ENCODE measurements at places on chromosomes 6 and 20.

DNA sequence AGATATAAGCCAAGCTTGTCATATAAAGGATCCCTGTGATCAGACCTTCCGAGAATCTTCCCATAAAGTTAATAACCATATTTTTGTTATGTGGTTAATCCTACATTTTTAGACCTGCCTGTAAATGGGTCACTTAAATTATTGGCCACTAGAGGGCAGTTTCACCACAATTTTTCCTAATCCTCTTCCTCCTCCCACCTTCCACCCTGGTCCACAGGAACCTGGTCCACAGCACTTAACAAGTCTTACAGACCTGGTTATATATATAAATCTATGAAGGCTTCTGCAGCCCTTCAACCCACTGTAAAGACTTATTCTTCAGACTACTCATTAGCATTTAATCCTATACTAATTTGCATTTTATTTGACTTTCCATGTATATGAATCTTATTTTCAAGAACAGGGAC, 28.3 kb downstream of the MRS2 start:
- no peak for DNase-seq

DNA sequence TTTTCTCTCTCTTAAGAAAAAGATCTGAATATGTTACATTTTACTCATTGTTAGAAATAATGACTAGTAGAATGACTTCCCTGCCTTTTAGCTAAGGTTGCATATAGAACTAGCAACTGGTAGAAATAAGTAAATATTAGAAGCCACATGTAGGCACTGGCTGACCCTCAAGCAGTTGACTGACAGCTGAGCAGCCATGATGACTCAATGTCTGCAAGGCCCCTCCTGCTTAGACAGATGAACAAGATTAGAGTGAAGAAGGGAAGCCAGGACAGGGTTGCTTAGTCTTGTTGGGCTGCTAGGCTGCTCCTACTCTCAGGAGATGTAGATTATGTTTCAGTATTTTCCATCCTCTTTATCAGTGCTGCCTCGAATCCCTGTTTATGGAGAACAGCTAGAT, 6.5 kb downstream of the MEP1A start:
- no peak for DNase-seq

- no peak for DNase-seq
Measured at GRCh38 chr6:37022135-37022863, 16.8 kb downstream of the FGD2 start.

- no peak for DNase-seq
Measured at GRCh38 chr20:53503517-53503919, 90.1 kb downstream of the ZNF217 start.

GRCh38 chr6:165439928-165440554, 130.6 kb upstream of the C6orf118 start:
- DNase-seq = no peak

GRCh38 chr6:1424306-1424927, 35.0 kb downstream of the FOXF2 start:
- DNase-seq = no peak

DNA sequence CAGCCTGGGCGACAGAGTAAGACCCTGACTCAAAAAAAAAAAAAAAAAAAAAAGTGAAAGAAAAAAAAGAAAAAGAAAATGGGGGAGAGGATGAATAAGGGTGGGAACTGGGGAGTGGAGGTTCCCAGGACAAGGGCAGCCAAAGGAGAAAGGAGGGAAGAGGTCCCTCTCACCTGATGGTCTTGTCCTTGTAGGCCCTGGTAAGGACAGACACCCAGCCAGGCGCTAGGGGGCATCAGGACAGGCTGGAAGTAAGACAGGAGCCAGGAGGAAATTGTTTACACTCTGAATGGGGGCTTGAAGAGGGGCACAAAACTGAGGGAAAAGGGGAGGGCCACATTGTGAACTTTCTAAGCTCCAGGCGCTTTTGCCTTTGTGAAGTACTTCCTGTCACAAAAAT, 2.3 kb upstream of the ALDH5A1 start:
- DNase-seq = no peak

DNA sequence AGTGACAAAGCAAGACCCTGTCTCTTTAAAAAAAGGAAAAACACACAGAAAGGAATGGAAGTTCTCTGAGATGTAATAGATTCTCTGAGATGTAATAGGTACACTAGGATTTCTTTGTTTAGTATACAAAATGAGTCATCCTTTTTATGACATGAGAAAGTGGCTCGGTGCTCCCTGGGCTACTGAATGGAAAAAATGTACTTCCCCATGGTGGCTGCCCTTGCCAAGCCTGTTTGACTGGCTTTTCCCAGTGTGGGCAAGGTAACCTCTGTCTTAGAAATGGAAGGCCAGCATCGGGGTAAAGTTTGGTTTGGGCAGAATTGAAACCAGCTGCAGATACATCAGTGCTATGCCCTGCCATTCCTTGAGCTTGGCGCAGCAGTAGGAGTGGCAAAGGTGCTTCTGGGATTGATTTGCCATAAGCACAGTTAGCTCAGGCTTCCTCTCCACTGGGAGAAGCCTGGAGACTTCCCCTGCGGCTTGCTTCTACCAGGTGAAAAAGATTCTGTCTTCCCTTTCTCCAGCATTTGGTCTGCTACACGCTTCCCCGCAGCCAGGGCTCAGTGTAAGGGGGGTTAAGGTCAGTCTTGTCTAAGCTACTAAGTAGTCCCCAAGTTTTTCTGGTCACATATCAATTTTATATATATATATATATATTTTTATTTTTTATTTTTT, 24.5 kb downstream of the ARFGEF2 start:
- no peak for DNase-seq

DNA sequence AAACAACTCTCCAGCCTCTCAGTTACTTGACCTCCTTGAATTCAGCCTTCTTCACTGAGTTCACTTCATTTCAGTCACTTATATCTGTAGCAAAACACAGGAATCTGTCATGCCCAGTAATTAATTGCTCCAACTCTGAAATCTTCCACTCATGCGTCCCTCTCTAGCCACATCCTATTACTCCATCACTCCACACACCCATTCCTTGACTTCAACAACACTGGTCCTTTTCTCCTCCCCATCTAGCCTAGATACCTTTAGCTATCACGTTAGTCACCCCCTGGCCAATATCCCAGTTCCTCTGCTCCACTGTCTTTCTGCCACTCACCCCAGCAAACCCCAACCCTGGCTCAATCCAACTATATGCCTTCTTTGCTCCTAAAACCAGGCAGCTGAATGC, 7.7 kb downstream of the ZHX3 start:
- no peak for DNase-seq

DNA sequence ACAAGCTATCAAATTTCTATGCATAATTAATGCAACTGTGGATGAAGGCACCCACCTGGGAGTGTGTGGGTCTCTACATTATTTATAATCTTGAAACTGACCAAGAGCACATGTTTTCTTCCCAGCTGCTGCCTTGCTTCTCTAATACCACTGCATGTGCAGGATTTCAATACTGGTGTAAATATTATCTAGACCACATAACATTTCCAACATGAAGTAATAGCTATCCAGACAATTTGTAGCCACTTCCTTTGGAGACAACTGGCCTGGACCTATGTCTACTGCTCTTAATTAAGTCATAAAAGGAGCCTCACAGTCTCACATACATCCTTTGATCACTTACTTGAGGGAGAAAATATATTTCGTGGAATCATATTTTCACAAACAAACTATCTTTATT, 180.7 kb downstream of the HIVEP2 start:
- no peak for DNase-seq

- no peak for DNase-seq
Measured at GRCh38 chr6:54135665-54136369, 24.6 kb downstream of the MLIP start.

DNA sequence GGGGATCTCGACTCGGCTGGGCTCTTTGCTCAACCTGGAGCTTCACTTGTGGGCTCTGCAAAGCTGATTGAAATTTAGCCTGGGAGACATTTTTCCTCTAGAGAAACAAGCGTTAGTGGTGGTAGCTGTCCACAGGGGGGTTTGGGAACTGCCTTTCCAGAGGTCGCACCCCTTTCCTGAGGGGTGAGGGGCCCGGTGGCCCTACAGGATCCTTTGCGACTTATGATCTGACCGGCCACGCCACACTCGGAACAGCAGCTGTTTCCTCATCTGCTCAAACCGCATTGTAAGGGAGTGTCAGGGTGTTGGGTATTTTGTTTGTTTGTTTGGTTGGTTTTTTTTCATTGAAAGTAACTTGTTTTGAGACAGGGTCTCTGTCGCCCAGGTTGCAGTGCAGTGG, 21.0 kb downstream of the PNLDC1 start:
- DNase-seq = no peak

Data from CD8-positive, alpha-beta memory T cell (primary cell).